Left renal pelvis (tissue), 4 donors: ENCODE measurements at places on chromosomes 4 and X. TPM values are rescaled to one million over a fixed set of nuclear protein-coding genes. Genes with fewer than 3 reads are reported as not detected.

POU4F2 gene
- not detected for polyA plus RNA-seq

PDCL2 gene
- not detected for polyA plus RNA-seq

ZGRF1 gene
- 15.8 TPM for polyA plus RNA-seq

DCUN1D4 gene
- polyA plus RNA-seq = 62.2 TPM

HSD17B13 gene
- 0.53 TPM for polyA plus RNA-seq

NSUN7 gene
- polyA plus RNA-seq = 12.1 TPM

DCLK2 gene
- 13.4 TPM for polyA plus RNA-seq

SLC39A8 gene
- polyA plus RNA-seq = 25.3 TPM

DNA sequence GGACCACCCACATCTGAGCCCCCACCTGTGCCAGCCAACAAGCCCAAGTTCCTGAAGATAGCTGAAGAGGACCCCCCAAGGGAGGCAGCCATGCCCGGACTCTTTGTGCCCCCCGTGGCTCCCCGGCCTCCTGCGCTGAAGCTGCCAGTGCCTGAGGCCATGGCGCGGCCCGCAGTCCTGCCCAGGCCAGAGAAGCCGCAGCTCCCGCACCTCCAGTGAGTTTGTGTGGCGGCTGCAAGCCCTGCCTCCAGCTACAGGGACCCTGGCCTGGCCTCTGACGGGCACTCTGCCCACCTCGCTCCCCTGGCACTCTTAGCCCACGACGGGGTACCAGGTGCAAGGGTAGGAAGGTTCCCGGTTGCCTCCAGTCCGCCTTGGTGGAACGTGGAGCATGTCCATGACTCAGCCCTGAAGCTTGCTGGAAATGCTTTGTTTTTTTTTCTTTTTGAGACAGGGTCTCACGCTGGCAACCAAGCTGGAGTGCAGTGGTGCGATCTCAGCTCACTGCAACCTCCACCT, 13.7 kb upstream of the ADD1 start:
- no peak for DNase-seq

GRCh38 chr4:17064959-17065358, 166.5 kb upstream of the LDB2 start:
- DNase-seq = no peak

- DNase-seq = peak; percentile 60
These were observed 4.8 kb downstream of the FLNA start for GRCh38 chrX:154369449-154370299.

DNA sequence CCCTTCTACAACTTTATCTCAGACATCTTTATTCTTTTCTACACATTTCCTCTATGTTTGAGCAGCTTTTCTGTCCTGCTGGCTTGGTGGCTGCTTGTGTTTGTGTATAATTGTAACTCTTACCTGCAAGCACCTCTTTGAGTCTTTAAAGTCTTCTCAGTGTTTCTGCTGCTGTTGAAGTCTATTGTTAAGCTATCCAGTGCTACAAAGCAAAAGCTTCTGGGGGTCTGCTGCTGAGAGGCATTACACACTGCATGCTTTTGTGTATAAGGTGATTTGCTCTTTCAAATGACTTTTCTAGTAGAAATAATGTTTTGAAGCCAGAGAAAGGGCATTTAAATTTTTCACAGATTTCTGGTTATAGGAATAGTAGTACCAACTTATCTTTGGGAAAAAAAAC, 241.8 kb downstream of the DTHD1 start:
- no peak for DNase-seq

DNA sequence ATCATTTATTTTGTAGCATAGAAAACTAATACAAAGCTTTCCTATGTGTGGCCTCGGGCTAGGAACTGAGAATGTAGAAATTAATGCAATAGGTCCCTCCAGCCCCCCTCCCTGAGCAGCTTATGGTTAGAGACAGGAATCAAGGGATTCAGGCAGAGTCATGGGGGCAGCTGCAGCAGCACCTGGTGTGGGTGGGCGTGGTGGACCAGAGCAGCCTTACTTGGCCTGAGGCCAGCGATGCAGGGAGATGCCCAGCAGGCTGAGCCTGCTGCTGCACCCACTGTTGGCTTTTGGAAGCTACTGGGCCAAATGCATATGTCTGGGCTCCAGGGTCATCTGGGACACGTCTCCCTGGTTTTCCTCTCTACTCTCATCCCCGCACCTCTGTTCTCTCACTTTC, 74.0 kb downstream of the STK32B start:
- DNase-seq = no peak

DNA sequence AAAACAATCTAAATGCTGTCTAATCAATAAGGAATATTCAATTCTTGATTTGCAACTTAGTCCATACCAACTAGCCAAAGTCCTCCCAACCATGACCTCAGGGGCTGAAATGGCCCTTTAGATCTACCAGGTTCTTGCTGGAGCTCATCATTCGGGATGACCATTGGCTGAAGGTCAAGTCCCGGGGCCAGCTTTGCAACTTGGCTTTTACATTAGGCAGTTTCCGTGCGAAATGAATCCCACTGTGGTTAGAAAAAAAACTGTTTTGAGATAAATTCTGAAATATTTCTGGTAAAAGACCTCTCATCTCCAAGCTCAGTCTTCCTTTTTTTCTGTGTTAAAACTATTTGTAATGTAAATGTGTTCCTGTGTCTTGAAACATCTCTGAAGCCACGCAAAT, 178.6 kb downstream of the TENM3 start:
- no peak for DNase-seq

DNA sequence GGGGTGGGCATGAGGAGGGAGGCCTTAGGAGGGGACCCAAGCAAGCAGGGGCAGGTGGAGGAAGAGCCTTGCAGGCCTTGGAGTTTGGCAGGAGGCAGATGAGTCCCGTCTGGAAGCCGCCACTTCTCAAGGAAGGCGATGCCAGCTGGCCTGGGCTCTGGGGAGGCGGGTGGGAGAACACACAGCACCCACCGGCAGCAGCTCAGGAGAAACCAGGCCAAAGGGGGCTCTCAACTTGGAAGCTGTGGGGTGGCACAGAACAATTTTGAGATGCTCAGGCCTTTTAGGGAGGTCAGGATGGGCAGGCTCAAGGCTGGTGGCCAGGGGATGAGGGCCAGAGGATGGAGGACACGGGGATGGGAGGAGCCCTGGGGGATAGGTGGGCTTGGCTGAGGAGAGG, 11.6 kb upstream of the DUSP9 start:
- DNase-seq = no peak

DNA sequence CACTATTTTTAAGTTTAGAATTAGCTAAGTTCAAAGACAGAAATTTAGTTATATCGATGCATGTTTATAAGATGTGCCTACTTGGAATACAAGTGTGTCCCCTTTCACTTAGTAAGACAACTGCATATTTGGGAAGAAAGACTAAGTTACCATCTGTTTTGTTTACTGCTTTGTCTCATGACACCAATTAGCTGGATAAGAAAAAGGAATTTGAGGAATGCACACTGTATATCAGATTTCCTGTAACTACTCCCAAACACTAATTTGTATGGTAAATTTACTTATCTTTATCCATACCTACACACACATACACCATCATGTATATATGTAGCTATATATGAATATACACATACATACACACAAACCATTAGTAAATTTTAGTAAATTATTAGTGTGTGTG, 1442.8 kb upstream of the IGFBP7 start:
- no peak for DNase-seq

DNA sequence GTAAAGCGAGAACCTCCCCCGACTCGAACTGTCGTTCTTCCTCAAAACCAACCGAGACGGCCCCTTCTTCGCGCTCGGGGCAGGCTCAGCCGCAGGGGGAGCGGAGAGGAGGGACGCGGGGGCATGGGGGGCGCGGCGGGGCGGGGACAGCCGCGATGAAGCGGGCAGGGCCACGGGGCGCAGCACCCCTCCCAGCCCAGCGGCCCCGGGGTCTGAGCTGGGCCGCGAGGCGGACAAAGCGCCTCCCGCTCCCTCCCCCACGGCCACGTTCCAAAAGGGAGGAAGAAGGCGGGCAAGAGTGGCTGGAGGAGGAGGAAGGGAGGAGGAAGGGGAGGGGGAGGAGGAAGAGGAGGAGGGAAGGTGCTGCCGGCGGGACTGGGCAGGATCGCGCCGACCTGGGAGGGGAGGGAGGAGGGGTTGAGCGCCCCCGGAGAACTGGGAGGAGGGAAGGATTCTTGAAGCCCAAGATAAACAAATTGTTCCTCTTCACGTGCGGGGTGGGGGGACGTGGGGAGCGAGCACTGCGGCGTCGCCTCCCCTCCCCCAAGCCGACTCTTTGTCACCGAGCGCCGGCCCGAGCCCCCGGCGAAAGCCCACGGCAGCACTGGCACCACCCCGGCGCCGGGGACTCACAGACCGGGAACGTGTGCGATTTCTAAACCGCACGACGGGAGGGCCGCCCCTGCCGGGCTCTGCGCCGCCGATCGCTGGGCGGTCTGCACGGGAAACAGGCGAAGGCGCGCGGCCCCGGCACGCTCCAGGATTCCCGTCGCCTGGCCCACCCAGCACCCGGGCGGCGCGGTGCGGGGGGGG, 2.9 kb downstream of the MAML3 start:
- peak; percentile 90 for DNase-seq

DNA sequence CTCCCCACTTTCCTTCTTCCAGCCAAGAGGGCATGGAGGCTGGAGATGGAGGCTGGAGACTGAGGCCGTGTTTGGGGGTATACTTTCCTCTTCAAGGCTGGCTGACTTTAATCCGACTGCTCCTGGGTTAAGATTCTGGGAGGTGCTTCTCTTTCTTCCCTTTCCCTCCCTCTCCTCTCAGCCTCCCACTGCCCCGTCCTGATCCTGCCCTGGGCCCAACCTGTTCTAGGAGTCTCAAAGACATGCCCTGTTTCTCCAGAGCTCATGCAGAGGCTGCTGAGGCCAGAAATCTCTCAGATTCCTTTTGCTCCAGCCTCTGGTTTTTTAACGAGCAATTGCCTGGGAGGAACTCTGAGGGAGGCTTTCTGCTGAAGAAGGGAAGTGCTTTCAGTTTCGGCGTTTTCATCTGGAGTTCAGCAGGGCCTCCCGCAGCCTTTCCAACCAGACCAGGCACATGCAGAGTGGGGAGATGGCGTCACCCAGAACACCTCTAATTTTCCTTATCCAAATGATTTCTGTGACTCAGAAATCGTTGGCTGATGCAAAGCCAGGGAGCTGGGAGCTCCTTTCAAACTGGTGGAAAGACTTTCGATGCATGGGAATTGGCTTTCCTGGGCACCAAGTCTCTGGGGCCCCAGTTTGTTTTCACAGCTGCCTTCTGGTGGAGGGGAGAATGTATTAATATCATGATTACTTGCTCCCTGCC, 34.5 kb upstream of the FAM9C start:
- DNase-seq = no peak

- no peak for DNase-seq
These were observed 126.6 kb downstream of the SLC39A8 start for GRCh38 chr4:102218656-102219055.

- DNase-seq = no peak
These were observed 94.5 kb downstream of the RS1 start for GRCh38 chrX:18577400-18577799.

GRCh38 chr4:55214172-55214571, 88.8 kb upstream of the KDR start:
- no peak for DNase-seq

GRCh38 chr4:106530821-106531220, 162.2 kb upstream of the GIMD1 start:
- no peak for DNase-seq

DNA sequence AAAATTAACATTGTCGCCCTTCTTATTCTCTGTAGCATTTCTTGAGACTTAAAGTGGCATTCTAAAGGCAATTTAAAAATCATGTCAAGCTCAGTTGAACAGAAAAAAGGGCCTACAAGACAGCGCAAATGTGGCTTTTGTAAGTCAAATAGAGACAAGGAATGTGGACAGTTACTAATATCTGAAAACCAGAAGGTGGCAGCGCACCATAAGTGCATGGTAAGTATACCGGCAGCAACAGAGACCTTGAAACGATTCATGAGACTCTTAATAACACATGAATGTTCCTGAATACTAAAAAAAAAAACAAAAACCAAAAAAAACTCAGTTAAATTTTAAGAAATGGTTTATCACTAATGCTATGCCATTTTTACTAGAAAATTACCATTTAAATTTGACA, 82.4 kb upstream of the HPRT1 start:
- DNase-seq = no peak

DNA sequence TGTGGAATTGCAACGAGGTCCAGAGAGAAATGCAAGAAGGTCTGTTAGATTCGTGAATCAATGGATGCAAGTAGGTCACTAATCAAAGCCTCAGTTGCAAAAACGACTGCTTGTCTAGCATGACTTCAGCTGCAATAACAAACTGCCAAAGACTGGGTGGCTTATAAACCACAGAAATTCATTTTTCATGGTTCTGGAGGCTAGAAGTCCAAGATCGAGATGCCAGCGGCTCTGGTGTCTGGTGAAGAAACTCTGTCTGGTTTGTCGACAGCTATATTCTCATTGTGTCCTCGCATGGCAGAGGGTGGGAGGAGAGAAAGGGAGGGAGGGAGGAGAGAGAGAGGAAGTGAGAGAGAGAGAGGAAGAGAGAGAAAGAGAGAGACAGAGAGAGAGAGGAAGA, 114.7 kb downstream of the MXRA5 start:
- no peak for DNase-seq

- no peak for DNase-seq
These were observed 55.8 kb upstream of the GAB1 start for GRCh38 chr4:143280861-143281260.

DNA sequence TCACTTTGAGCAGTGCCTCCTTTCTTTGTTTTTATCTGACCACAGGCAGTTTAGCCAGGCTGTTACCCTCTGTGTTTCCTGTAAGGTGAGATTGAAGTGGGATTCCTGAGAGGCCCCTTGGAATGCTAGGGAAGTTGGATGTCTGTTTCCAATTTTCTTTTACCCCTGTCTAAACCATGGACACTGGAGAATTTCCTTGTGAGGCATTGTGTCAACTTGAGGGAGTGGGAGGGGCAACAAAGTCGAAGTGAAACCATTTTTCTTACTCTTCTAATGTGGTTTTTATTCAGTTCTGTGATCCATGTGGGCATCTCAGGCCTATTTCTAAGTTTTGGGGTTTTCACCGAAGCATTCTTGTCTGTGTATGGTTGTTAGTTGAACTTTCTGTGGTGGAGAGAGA, 296.1 kb upstream of the UGT8 start:
- DNase-seq = no peak

- DNase-seq = no peak
These were observed 13.2 kb upstream of the CCSER1 start for GRCh38 chr4:90113881-90114457.

GRCh38 chr4:174387143-174387542, 103.4 kb downstream of the CEP44 start:
- no peak for DNase-seq

GRCh38 chr4:158193171-158193749, 17.0 kb upstream of the TMEM144 start:
- DNase-seq = no peak

DNA sequence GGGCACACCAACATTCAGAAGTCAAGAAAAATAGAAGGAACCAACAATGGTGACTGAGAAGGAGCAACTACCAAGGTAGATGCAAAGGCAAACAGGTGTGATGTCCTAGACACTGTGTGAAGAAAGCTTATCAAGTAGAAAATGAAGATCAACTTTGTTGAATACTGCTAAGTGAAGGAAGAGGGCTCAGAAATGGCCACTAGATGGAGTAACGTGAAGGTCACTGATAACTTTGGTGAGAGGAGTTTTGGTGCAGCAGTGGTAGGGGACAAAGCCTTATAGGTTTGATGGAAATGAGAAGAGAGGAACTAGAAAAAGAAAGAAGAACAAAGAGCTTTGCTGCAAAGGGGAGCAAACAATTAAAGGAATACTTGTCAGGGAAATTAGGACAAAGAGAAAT, 23.5 kb downstream of the OTC start:
- no peak for DNase-seq
